Stimulated activated CD8-positive, alpha-beta memory T cell treated with anti-CD3 and anti-CD28 coated beads, Interleukin-2, amount 100 ng/mL, for 1 hour (primary cell): ENCODE measurements at places on chromosomes 16 and 17.

- DNase-seq: no peak
Observed at GRCh38 chr16:84943620-84944019, 67.7 kb downstream of the ZDHHC7 start.

GRCh38 chr17:37756051-37756450 lies 11.2 kb upstream of the HNF1B start:
- DNase-seq: no peak

GRCh38 chr17:48593840-48594537 lies 410 bp upstream of the HOXB5 start:
- peak; percentile 66 for DNase-seq

- DNase-seq: no peak
Observed at GRCh38 chr16:68784226-68784625, 47.1 kb downstream of the CDH1 start.

DNA sequence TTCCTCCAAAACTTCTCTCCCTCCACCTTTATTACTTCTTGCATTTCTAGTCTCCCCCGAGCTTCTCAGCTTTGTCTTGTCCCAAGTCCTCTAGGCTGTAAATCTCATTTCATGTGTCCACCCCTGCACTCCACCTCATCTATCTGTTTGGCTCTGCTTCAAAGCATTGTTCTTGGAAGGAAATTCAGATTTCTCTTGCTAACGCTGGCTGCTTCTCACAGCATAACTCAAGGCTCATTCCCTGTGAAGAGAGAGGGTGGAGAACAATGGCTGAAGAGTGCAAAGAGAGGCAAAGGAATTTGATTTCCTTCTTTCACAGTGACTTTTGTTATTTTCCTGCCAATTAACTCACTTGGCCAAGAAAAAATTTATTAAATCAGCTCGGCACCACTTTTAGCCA lies 476.5 kb downstream of the TMEM114 start:
- no peak for DNase-seq

- DNase-seq: no peak
Observed at GRCh38 chr16:80045861-80046260, 445.3 kb upstream of the MAF start.

GRCh38 chr17:21190078-21190477 lies 23.9 kb downstream of the TMEM11 start:
- no peak for DNase-seq

DNA sequence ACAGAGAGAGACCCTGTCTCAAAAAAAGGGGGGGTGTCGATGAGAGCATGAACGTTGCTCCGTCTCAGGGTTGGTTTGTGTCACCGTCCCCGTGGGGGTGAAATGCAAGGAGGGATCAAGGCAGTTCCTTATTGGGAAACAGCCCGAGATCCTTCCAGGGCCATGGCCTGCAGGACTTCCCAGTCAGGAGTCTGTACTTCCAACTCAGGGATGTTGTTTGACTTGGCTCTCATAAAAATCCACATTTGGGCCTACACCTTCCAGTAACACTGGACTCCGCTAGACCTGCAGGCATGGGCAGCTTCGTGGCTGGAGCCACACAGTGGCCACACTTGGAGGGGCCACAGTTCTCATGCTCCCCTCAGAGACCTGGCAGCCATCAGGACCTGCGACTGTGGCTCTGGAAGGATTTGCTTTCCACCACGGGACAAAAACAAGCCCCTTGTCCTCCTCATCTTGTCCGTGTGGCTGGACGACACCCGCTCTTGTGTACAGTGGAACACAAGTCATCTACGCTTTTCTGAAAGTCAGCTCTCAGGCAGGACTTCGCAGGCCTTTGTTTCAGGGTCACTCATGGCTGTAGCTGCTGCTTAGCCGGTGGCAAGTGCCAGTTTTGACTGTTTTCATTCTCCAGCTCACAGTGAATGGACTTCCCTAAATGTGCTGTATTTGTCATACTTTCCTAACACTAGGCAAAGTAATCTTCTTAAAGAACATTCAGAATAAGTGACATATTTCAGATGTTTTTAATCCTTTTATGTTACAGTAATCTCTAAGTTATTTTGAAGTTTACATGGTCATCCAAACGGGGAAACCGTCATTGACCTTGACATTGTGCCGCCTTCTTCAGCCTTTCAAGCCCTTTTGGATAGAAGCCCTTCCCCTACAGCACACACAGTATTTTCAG lies 24.2 kb upstream of the IL17C start:
- no peak for DNase-seq

- peak; percentile 22 for DNase-seq
Observed at GRCh38 chr17:31318298-31318801, 3.1 kb downstream of the EVI2A start.

DNA sequence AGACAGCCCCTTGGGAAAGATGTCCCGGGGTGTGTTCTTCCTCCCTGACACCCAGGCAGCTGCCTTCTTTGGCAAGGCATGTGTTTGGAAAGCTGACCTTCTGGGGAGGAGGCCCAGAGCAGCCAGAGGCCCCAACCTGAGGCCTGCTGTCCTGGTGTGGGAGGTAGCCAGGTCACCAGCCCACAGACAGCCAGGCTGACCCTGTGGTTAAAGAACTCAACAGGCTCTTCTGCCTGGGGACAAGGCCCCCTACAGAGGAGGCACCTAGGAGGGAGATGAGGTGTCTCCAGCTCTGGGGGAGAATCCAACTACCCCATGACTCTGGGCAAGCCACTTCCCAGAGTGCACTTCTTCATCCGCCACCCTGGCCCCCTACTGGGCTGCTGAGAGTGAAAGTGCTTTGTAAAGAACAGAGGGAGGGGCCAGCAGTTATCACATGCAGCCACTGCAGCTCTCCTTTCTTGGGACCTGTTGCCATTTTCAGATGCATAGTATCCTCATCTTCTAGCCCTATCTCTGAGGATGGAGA lies 13.1 kb upstream of the SREBF1 start:
- no peak for DNase-seq

DNA sequence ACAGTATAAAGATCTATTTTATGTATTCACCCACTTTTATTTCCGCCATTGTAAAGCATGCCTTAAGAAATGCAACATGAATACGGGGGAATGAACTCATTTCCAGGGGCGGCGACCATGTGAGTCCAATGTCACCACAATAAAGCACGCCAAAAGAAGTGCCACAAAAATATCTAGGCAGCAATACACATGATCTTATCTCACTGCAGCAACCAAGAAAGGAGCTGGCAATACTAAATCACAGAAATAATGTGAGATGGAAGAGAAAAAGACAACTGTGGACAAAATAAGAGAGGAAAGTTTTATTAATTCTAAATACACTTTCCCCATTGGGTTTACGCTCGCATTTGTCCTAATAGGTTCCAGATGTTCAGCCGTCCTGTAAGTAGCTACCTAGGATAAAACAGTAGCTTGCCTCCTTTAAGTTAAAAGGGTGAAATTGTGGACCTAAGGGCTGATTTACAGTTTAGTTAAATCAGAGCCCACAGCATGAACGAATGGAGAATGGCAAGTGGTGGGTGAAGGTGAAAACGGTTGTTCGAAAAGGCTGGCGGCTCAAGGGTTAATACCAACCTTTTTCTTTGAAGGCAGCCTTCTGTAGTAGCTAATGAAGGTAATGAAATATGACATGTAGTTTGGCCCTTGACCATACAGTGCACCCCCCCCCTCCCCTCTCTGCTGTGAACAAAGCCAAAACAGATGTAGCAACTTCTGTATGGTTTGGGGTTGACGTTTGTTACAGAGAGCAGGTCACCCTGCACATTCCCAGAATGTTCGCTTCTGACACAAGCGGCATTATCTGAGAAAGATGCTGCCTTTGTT lies 504.2 kb upstream of the PSMD7 start:
- DNase-seq: no peak
